ENCODE measurements at places on chromosomes 7 and 10.

DNA sequence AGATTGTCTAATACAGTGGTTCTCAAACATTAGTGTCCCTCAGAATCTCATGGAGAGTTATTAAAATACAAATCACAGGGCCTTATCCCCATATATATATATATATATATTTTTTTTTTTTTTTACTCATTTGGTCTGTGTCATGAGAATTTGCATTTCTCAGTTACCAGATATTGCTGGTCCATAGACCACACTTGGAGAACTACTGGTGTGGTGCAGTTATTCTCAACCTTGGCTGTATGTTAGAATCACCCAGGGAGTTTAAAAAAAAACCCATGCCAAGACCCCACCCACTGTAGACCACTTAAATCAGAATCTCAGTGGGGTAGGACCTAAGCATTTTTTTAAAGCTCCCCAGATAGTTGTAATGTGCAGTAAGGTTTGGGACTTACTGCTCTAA is 179.9 kb downstream of the AUTS2 start:
- DNase-seq, result no peak

- DNase-seq, result no peak
These were observed 5.8 kb downstream of the USP54 start for GRCh38 chr10:73585327-73585726.

DNA sequence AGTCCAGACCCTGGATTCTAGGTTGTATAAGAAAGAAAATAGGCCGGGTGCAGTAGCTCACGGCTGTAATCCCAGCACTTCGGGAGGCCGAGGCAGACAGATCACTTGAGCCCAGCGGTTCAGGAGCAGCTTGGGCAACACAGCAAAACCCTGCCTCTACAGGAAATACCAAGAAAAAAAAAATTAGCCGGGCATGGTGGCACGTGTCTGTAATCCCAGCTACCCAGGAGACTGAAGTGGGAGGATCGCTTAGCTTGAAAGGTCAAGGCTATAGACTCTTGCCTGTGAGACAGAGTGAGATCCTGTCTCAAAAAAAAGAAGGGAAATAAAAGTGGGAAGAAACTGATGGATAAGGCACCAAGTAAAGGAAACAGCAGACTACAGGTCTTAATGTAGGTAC is 287.9 kb upstream of the KLF14 start:
- DNase-seq, result no peak

DNA sequence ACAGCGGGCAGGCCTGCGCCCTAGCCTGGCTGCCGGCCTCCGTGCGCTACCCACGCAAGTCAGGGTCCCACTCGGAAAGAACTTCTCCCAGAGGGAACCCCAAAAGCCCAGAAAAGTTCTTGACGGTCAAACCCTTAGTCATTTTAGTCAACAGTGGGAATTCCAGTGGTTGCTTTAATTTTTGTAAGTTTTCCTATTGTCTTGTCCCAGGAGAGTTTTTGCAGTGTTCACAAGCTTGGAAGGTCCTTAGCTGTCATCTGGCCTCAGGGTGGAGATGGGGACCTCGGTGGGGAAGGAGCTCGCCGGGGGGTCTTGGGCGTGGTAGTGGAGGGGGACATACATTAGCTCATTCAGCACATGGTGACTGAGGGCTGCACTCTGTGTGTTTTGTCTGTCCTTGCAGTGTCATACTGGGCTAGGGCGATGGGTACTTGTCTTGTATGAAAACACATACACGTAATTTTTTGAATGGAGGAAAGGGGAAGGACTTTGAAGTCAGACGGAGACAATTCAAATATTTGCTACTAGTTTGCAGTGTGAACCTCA is 736 bp downstream of the MINDY4 start:
- peak; percentile 60 for DNase-seq

DNA sequence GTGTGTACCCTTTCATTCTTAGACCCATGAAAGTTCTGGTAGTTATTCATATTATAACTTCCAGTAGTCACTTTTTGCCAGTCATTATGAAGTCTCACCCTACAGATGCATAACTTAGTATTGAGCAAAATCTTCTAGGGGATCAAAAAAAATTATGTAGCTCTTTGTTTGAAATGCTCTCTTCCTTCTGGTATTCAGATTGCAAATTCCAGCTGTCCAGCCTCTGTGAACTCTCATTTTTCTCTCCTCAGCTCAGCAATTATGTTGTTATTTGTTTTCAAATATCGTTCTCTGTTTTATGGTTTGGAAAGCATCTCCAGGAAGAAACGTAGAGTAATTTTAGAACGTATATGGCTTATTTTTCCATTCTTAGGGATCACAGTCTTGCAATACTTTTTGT is 442.5 kb downstream of the SEMA3D start:
- DNase-seq, result no peak

DNA sequence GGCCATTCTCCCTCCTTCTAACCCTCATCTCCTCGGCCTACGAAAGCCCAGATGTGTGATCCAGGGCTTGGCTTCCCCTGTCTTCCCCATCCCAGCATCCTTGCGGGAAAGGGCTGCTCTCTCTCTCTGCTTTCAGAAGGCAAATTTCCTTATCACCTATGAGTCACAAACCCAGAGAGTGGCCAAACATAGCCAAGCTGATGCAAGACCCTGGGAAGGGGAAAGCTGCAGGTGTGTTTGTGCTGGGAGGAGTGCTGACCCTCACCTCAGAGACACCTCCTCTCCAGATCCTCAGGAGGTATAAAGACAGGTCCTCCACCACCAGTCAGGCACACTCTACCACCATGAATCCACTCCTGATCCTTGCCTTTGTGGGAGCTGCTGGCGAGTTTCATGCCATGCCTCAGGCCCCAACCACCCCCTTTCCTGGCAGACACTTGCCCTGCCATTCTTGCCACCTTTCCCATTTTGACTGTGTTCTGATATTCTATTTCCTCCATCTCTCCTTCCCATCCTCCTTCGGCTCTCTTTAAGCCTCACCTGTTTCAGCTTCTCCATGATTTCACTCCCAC is 10.6 kb upstream of the PRSS2 start:
- DNase-seq, result no peak
